Thoracic aorta (tissue), 2 donors: ENCODE measurements at places on chromosomes 5 and 9. TPM values are rescaled to one million over a fixed set of nuclear protein-coding genes. Genes with fewer than 3 reads are reported as not detected.

Gene MAMDC4
- 2.8 TPM for total RNA-seq

Gene MEIKIN
- not detected for total RNA-seq

Gene COL15A1
- 70.4 TPM for total RNA-seq

Gene PCDHGC4
- 6.4 TPM for total RNA-seq

DNA sequence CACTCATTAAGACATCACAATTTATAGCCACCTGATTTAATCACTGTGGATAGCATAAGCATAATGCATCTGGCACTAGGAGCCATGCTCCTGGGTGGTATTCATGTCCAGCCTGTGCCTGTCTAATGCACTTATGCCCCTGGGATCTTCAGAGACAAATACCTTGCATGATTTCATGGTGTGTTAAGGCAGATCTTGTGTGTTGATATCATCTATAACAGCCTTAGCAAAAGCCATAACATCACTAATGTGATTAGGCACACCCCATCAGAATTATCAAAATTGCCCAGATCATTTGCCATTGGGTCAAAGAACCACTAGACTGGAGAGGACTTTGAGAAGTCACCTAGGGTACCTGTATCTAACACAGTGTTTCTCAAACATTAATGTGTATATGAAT lies 43.7 kb upstream of the SELENOP start:
- H3K36me3 ChIP-seq: no peaks in the 10 kb centered on the region
- no peak for DNase-seq

- H3K27me3 ChIP-seq: no peaks in the 10 kb centered on the region
- no peak for DNase-seq
- H3K4me3 ChIP-seq: peak within 1 kb of the TSS; percentile 69
- H3K27ac ChIP-seq: no peak within 1 kb of the TSS
Measured at GRCh38 chr9:127930231-127931091, at the start of gene PIP5KL1. PIP5KL1 (minus strand) TSS chr9:127930777; CDS start chr9:127930752, 25 bp downstream.

DNA sequence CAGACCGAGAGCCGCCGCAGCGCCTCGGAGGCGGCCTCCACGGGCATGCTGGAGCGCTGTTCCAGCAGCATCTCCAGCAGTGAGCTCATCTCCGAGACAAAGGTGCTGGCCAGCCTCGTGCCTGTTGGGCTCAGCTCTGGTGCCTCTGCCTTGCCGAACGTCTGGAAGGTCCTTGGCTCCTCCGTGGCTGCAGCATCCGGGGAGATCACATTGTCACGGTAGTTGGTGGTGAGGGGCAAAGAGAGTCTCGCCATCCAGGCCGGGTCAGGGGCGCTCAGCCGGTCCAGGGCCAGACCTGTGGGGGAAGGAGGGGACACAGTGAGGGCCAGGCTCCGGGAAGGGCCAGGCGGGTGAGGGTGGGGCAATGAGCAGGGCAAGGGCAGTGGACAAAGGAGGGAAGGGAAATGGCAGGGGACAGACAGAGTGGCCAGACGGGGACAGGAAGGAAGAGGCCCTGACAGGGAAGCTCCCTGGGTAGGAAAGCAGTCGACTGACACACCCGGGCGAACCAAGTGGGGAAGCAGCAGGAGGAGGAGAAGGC lies 12.4 kb downstream of the PCDH12 start:
- no peak for DNase-seq
- no peak overlapping the region for H3K27ac ChIP-seq

DNA sequence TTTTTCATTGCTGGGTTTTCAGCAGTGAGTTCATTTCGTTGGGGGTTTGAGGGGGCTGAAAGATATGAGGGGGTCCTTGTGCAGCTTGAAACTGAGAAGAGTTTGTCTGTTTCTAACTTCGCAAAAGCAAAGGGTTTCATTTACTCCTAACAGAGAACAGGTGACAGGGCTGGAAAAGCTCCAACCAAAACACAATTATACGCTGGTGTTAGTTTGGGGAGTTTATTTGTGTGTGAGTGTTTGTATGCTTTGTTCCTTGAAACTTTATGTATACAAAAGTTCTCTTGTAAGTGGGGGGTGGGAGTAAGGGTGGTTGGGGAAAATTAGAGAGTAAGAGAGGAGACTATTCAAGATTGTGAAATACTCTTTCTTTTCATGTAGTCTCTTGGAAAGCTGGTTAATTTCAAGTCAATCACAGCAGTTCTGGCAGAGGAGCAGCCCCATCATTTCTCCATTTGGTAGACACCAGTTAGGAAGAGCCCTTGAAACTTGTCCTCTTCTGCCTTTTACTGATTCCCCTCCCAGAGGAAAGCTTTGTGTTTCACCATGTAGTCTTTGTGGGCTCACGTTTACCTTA lies 881 bp downstream of the TNFAIP8 start:
- peak overlapping the region; percentile 68 for H3K27ac ChIP-seq
- no peaks in the 10 kb centered on the region for H3K27me3 ChIP-seq
- no peaks in the 10 kb centered on the region for H3K36me3 ChIP-seq
- H3K4me3 ChIP-seq: peak overlapping the region; percentile 95

GRCh38 chr5:115398719-115399118 lies 102.3 kb upstream of the CCDC112 start:
- H3K4me1 ChIP-seq: peaks cover 6% of the 10 kb centered on the region
- DNase-seq: no peak
- H3K4me3 ChIP-seq: no peak overlapping the region
- H3K27ac ChIP-seq: no peak overlapping the region

- no peaks in the 10 kb centered on the region for H3K27me3 ChIP-seq
- DNase-seq: no peak
Measured at GRCh38 chr9:131330814-131331600, 41.5 kb downstream of the PLPP7 start.

GRCh38 chr9:96680812-96681499 lies 25.8 kb upstream of the PRXL2C start:
- DNase-seq: no peak
- no peak overlapping the region for H3K4me3 ChIP-seq
- H3K4me1 ChIP-seq: peaks cover under 1% of the 10 kb centered on the region
- no peaks in the 10 kb centered on the region for H3K36me3 ChIP-seq
- H3K27me3 ChIP-seq: no peaks in the 10 kb centered on the region

DNA sequence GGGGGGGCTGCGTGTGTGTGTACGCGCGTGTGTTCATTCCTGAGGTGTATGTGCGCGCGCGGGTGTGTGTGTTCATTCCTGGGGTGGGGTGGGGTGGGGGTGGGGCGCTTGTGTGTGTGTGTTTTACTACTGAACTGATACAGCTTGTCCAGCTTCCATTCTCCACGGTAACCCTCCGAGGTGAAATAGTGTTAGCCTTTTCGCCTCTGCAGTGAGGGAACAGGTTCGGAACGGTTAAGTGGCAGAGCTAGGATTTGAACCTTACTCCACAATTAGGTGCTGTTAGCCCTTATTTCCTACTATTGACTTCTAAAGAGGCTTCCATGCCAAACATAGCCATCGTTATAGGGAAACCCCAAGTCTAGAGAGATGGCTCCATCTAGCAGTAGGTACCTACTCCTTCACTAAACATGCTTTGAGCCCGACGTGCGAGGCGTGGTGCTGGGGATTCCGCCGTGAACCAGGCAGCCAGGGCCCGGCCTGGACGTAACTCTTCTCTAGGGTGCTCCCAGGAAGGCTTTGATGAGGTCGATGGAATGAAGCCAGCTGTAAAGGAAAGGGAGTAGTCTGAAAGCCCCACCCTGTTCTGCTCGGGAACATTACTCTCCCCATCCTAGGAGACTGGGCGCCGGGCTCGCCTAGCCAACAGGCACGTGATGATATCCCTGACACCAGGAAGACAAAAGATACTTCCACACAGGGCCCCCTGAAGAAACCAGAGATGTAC lies 782 bp upstream of the SKP1 start:
- peaks cover 2% of the 10 kb centered on the region for H3K36me3 ChIP-seq
- no peaks in the 10 kb centered on the region for H3K27me3 ChIP-seq
- DNase-seq: peak; percentile 48
- peak overlapping the region; percentile 99 for H3K27ac ChIP-seq

DNA sequence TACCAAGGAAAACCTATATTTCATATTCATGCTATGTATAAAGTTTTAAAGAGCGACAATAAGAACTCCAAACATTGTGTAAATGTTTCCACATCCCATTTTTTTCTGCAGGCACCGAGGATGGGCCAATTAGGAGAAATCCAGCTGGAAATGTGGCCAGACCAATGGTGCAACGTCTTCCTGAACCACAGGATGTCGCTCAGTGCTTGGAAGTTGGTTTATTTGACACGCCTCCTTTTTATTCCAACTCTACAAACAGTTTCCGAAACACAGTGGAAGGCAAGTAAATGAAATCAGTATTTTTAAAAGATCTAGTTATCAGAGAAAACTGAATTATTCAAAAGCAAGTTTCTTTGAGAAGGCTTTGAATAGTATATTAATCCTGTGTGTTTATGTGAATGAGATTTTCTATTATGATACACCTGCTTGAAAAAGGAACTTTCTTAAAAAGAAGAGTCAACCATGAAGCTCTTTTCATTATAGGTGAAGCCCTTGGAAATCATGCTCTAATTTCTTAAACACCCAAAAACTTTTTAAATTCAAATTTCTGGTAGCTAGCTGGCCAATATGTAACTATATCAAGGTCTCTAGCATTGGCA lies 9.1 kb downstream of the TYRP1 start:
- no peaks in the 10 kb centered on the region for H3K36me3 ChIP-seq
- DNase-seq: no peak
- H3K27me3 ChIP-seq: no peaks in the 10 kb centered on the region
- no peak overlapping the region for H3K4me3 ChIP-seq

DNA sequence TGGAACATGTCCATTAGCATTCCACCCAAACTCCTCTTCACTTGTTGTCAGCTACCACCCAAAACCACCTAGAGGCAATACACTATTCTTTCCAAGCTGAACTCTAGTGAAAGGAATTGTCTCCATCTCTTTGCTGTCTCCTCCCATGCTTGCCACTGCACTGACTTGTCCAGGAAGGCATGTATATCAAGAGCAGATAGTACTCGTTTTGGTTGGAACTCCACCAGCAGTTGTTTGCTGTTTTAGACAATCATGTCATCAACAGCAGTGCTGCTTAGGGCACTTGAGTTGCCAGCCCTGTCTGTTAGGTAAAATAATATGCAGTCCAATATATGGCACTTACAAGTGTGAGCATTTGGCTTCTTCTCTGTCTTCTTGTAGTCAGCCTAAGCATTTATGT lies 80.0 kb upstream of the SAP30L start:
- no peaks in the 10 kb centered on the region for H3K36me3 ChIP-seq
- no peak overlapping the region for H3K27ac ChIP-seq
- DNase-seq: no peak
